ENCODE measurements at places on chromosomes 12 and 14. TPM values are rescaled to one million over a fixed set of nuclear protein-coding genes. Genes with fewer than 3 reads are reported as not detected.

DNA sequence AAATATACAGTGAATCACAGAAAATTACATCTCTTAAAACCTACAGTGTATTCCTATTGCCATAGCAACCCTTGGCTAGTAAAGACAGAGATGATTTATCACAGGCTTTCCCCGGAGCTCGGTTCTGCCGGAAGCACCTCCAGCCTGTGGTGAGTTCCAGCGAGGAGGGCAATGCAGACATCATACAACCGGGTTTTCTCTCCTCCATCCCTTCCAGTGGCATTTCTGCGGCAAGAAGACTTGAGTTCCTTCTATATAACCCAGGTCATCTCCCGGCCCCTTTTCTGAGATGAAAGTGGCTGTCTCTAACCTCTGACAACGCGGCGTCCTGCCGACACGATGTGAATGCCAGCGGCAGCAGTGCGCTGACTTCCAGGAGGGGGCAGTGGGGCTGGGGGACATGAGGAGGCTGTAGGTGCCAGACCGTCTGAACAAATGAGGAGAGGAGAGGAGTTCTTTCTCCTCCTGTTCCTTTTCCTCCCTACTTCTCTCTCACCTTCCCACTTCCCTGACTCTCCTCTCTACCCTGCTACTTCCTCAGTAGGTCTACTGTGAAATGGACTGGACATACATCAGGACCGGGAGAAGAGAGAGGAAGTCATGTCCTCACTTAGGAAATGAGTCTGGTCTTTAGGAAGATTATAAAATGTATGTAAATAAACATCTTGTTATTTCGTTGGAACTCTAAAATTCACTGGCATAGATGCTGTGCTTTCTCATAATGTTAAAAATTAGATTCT is 68.6 kb upstream of the MAX start:
- DNase-seq, result peak; percentile 46

Gene KLHL33
- 0.13 TPM for polyA plus RNA-seq

Gene C12orf60
- polyA plus RNA-seq, result not detected

Gene SLC2A13
- not detected for polyA plus RNA-seq

- DNase-seq, result no peak
Measured at GRCh38 chr12:1297639-1298175, 296.7 kb downstream of the FBXL14 start.

- DNase-seq, result no peak
Measured at GRCh38 chr14:23071921-23072539, 14.7 kb upstream of the CDH24 start.

Gene LTB4R
- polyA plus RNA-seq, result 2.1 TPM

- DNase-seq, result no peak
Measured at GRCh38 chr12:17159506-17160300, 553.7 kb upstream of the LMO3 start.

- no peak for DNase-seq
Measured at GRCh38 chr14:49783394-49784014, 15.6 kb downstream of the KLHDC2 start.

GRCh38 chr12:118061873-118062843 is 1.2 kb upstream of the WSB2 start:
- no peak for DNase-seq

Gene PRICKLE1
- polyA plus RNA-seq, result 35.5 TPM

- DNase-seq, result no peak
Measured at GRCh38 chr12:115830633-115831032, 446.9 kb downstream of the MED13L start.
